ENCODE measurements at places on chromosomes 4 and X.

DNA sequence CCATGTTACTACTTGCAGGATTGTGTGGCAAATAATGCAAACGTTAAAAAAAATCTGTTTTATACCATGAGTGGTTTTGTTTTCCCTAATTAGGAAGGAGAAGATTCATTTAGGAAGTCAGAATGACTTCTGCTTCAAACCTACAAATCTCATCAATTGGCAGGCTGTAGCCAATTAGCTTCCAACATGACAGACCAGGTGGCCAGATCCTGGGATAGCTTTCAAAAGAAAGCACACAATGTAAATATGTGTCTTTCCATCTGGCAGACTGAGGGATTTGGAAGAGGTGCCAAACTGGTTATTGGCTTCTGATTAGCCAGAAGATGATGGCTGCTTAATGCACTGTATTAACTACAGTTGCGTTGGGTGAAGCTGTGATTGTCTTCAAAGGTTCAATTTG, 432.8 kb downstream of the ANKRD50 start:
- DNase-seq: peak; percentile 34

GRCh38 chrX:49892542-49892941, 13.3 kb downstream of the USP27X start:
- DNase-seq: no peak

DNA sequence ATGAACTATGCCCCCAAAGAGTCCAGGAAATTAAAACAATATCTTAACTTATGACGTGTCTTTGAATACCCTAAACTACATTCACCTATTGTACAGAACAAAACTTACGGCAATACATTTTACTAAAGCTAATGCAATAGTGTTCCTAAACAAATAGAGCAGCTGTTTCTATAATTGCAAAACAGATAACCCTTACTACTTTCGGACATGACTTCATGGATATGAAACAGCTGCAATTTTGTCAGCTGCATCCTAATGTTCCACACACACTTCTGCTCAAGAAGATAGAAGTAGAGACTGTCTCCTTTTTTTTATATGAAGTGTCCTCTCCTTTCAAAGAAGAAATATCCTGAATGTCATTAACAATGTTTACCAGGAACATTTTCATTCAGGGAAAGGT, 174.9 kb downstream of the ACTRT1 start:
- no peak for DNase-seq

- DNase-seq: peak; percentile 95
These were observed 20.2 kb upstream of the LRBA start for GRCh38 chr4:151035328-151035727.

DNA sequence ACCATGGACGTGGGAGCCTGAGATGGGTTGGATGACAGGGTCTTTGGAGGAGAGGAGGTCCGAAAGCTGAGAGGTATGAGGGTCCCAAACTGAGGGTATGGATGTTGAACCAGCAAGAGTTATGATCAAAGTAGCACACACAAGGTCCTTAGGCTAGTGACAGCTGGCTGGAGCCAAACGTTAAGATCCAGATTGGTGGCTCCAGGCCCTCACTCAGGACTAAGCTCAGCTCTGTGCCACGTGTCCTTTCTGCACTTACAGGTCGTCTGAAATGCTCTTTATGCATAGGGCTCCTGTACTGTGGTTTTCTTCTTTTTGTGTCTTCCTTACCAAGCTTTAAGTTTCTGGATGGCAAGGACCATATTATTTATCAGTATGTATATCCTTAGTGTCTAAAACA, 35.4 kb downstream of the ADD1 start:
- DNase-seq: no peak

DNA sequence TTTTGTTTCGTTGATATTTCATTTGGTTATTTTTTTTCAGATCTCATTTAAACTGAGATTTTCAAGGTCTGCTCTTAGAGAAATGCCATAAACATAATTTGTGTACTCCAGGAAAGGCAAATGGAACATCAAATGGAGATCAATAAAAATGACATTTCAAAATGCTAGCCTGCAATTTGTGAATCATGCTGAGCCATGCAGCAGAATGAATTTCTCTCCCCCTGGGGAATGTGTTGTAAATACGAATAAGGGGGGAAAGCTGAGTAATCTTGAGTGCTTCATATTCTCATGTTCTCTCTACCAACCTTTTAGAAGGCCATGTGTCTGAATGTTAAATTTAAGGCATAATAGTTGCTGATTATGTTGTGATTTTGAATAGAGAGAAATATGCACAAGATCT, 7.8 kb downstream of the ZCCHC4 start:
- no peak for DNase-seq

- DNase-seq: no peak
These were observed 60.4 kb downstream of the CRLF2 start for GRCh38 chrX:1152090-1152489.

DNA sequence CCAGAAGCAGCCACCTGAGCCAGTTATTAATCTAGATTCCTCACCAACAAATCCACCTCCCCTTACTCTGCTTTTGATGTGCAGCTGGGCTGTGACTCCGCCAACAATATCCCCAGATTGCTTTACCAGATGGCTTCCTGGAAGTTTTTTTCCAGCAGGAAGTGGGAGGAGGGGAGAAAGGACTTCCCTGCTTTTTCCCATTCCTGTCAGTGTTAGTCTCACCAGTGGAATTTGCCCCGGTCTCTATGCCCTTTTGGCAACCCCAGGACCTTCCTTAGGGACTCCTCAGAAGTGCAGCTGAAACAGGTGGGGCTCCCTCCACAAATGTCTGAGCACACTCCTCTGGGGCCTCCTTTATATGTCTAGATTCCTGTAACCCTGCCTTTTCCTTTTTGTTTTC, 465.2 kb upstream of the IGFBP7 start:
- DNase-seq: no peak

DNA sequence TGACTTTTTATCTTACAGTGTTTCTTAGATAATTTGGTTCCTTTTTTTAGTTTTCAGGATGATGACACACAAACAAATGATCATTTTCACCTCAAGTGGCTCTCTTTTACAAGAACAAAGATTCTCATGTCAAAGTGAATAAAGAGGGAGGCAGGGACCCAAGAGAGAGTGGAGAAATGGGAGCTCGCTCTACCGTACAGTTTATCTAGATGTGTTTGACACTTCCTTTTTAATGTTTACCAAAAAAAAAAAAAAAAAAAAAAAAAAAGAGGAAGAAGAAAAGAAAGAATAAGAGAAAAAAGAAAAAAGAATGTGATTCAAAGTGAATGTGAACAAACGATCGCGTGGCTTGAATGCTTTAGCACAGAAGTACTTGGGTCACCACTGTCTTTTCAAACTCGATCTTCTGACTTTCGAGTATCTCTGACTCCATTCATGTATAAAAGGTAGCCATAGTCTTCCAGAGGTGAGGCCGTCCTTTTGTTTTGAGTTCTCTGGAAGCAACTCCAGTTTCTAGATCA, 75.6 kb upstream of the GRXCR1 start:
- no peak for DNase-seq

GRCh38 chr4:22683726-22684125, 9.0 kb upstream of the GBA3 start:
- no peak for DNase-seq
